ENCODE measurements at places on chromosomes 7 and 10.

- DNase-seq = no peak
Measured at GRCh38 chr7:141262101-141263090, 188.5 kb downstream of the TMEM178B start.

- DNase-seq = no peak
Measured at GRCh38 chr10:61971003-61971325, 69.5 kb downstream of the ARID5B start.

DNA sequence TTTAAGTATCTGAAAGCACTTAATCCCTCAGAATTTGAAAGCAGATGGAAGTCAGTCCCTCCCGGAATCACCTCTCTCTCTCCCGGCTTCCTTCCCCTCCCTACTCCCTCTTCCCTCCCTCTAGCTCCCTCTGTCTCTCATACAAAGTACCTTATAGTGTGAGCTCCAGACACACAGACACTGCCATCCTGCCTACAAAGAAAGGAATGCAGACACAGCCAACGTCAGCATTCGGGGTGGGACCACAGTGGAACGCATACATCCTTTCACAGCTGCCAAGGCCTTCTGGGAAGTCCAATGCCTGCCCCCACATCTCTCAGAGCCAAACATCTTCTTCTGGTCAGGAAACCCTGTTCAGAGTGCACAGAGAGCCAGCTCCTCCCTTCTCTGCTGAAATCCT is 9.3 kb downstream of the NOD1 start:
- no peak for DNase-seq

DNA sequence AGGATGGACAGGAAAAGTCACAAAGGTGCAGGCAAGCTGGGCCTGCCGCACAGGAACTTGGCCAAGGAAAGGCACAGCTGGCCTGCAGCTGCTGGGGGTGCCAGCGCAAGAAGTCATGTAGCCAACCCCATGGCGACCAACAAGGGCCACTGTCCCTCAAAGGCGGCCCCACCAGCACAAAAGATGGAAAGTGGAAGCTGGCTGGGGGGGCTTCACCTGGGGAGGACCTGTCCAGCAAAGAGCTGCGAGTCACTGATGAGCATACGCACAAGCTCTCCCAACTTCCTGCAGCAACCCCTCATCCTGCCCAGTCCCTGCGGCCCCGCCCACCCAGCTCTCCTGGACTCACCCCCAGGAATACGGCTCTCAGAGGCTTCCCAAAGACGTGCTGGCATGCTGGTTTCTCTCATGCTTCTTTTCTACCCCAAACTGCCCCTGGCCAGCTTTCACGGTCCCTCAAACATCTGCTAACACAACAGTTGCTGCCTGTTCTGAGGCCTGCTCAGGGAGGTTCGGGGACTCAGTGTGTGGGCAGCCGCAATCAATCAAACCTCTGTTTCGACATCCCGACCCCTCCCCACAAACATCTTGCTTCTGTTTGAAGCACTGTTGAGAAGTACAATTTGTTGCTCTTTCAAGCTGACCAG is 67.6 kb downstream of the FAM53B start:
- DNase-seq = no peak

GRCh38 chr7:84237533-84238173 is 43.1 kb upstream of the SEMA3A start:
- no peak for DNase-seq

DNA sequence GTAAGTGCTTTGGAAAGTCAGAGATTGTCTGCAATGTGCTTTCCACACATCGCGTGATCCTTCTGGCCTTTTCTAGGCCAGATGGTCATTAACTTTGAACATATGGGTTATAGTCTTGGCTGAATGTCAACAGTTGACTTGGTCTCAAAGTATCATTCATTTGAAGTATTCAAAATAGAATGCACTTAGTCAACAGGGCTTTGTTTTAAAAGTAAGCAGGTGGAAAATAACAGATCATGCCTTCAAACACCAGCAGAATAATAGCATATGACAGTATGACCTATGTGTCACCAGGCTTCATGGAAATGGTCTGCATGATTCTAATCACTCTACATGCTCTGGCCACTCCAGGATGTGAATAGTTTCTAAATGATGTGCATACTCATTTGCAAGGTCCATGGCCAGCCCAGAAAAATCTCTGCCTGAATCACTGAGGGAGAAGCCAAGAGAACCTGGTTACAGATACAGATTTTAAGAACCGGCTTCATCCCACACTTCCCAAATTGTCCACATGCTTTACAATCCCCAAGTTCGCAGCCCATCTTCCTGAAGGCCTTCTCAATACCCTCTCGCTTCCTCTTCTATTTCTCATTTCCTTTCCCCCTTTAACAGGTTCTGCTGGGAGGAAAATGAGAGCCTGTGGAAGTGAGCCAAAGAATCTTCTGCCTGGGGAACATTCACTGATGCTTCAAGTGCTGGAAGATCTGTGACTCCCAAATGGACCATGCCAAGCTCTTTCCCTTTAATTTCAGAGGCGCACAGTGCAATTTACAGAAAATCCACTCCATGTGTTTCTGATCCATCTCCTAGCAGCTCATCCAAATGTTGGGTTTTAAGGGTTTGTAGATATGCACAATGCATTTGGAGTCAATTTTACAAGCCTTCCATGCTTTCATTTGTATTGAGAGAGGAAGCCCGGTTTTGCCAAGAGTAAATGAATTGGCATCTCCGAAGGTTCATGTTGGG is 122.8 kb upstream of the GDF10 start:
- DNase-seq = no peak

DNA sequence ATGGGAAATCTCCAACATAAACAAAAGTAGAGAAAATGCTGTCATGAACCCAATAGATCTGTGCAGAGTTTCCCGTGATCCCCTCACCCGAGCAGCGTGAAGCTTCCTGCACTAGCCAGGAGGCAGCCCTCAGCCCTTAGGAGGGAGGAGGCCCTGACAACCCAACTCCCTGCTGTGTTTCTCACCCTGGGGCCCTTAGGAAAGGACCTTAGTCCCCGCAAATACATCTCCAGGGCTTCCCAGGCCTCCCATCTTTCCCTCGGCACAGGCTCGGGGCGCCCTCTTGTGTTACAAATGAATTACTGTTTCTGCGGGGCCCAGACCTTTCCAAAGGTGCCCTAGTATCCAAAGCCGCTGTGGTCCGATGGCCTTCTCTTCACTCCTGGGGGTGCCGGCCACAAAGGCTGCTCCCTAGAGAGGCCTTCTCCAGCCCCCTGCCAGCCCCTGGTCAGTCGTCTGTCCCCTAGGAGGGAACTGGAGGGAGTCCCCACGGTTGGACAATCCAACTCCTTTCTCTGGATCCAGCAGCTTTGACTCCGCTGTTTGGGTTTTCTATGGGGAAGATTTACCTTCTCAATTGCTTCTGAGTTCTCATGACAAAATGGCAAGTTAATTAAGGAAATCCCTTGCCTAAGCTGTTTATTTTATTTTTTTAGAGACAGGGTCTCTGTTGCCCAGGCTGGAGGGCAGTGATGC is 49.9 kb upstream of the SH2B2 start:
- peak; percentile 34 for DNase-seq

GRCh38 chr10:89207181-89207800 is at the start of gene CH25H:
Gene CH25H, minus strand, starts transcription at chr10:89207317. Its CDS starts 25 bp downstream, at chr10:89207292.
- DNase-seq = peak; percentile 32

GRCh38 chr7:38795593-38795992 is 113.4 kb downstream of the VPS41 start:
- no peak for DNase-seq

DNA sequence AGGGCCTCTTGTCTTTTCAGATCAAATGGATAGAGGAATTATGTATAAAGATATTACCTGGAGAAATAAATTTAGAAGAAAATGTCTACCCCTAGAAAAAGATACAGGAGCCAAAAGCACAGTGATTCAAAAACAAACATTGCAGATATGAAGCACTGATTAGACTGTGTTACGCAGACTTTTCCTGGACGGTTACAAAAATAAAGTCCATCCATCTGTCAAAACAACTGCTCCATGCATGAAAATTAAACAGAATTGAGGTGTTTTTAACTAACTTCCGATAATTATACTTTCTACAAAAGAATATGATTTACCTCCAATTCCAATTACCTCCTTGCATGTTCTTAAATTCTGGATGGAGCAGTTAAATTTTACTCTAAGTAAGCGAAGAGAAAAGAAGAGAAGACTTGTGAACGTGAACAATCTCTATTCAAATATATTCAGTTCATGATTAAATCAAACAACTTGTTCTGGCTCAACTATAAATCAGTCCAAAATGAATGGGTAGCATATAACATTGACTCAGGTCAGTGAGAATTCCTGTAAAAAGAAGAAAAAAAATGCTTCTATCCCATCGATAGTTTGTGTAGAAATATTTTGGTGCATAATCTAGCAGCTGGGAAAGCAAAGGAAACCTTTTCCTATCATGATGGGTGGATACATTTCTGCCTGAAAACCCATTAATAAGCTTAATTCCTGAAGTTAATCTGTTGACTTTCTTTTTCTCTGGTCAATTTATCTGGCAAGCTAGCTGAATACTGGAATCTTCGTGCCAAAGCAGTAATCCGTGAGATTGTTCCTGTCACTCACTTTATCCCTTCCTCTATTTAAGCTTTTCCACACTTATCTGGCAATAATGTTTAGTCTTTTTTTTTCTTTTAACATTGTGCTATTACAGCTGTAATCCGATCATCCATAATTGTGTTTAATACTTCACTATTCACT is 80.4 kb downstream of the SEMA3A start:
- no peak for DNase-seq

DNA sequence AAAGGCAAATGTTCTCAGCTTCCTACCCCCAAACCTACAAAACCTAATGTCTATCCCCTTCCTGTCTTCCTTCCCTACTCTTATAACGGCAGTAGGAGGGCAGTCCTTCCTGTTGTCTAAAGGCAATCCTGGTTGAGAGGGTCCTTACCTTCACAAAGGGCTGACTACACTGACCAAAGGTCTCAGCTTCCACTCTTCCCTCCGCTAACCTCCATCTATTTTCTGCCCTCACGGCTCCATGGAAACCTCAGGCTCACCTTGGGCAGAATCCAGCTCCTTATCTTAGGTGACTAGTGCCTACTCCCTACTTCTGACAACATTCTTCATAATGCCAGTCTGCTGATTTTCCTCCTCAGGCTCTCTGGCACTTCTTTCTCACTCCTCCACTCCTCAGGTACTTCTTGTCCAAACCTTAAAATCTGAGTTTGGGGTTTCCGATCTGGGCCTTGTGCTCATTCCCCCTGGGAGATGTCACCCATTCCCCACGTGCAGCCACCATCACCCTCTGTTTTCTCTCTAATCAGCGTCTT is 542 bp downstream of the FBXL13 start:
- DNase-seq = peak; percentile 2

- DNase-seq = no peak
Measured at GRCh38 chr10:110103921-110104461, 96.2 kb downstream of the ADD3 start.

DNA sequence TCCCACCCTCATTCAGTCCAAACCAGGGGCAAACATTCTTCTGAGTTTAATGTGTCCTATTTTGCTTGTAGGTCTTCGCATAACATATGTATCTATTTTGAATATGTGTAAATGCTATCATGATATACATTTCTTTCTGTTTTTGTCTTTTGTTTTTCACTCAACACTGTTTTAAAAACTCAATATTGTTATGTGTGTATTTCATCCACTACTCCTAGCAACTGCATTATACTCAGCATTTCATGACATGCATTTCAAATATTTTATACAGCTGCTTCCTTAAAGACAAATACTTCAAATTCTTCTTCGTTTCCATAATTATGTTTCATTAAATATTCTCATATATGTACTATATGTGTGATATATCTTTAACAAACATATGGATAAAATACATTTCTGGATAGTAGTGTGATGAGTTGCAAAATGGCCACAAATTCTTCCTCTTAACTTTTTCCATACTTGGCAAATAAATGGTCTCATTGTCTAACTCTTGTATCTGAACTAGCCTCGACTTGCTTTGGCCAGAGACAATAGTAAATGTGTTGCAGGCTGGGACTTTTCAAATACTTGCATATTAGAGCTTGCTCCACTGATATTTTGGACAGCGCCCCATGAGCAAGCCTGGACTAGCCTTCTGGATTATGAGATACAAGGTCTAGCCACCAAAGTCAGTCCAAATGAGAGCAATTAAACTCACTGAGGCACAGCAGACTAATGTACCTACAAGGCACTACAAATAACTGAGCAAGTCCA is 539.7 kb upstream of the KCND2 start:
- DNase-seq = no peak

GRCh38 chr10:29317027-29317420 is 28.2 kb downstream of the LYZL1 start:
- DNase-seq = no peak
